Stimulated activated CD8-positive, alpha-beta memory T cell treated with anti-CD3 and anti-CD28 coated beads, Interleukin-7, amount 100 ng/mL, for 24 hours (primary cell): ENCODE measurements at places on chromosomes 1 and 21.

GRCh38 chr1:39969048-39969447 lies 14.1 kb downstream of the MFSD2A start:
- no peak for DNase-seq

DNA sequence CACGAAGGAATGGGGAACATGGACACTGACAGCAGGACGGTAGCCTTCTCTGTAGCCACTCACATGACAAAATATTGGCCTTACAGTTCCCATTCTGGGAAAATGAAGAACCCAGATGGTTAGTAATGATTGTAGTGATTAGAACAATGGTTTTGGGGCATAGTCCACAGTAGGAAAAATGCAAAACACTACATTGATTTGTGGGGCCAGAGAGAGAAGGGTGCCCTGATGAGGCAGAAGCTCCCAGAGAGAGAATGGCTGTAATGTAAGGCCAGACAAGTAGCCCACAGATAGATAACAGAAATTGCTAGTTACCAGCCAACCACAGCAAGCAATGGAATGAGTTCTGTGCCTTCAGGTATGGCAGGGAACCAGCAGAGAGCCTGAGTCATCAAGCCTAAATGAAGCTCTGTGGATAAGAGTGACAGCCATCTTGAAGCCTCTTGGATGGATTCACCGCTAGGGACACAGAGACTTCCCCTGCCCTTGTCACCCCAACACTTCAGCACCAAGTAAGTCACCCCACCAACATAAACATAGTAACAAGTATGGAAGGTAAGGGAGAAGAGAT lies 206.1 kb downstream of the BACH1 start:
- no peak for DNase-seq

DNA sequence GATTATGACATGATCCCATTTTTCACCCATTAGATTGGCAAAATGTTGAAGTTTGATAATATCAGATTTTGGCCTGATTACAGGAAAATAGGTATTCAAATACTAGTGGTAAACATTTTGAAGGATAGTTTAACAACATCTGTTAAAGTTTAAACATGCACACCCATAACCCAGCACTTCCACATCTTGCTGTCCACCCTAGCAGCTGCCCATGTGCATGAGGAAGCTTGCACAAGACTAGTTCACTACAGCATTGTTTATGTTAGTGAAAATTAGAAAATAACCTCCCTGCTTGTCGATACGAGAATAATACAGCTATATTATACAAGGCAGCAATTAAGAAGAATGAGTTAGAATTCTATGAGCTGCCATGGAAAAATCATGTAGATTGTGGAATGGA lies 127.6 kb downstream of the C1orf21 start:
- no peak for DNase-seq

- no peak for DNase-seq
These were observed 44.0 kb downstream of the RUNX1 start for GRCh38 chr21:35005077-35005476.

DNA sequence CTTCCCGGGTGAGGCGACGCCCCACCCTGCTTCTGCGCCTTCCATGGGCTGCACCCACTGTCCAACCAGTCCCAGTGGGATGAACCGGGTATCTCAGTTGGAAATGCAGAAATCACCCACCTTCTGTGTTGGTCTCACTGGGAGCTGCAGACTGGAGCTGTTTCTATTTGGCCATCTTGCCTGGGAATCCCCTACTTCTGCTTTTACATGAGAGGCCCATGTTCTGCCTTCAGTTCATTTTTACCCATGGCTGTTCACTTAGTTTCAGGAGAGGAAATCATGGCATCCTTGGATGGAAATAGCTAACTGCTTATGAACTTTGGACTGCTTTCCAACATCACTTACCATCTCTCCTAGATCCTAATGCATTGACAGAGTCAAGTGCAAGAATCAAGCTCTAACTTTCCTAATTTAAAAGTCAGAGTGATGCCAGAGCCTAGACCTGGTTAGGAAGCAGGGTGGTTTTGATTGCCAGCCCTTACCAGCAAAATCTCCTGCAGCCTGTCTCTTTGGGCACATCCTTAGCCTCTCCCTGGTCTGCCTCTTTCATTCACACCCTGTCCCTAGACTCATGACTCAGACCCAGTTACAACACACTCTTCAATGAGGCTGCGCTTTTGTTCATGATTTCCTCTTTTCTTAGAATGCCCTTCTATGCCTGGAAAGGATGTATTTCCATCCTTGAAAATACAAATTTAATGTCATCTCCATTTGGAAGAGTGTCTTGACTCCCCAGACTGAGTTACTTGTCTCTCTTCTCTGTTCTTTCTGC lies 137.2 kb downstream of the KCTD3 start:
- no peak for DNase-seq

DNA sequence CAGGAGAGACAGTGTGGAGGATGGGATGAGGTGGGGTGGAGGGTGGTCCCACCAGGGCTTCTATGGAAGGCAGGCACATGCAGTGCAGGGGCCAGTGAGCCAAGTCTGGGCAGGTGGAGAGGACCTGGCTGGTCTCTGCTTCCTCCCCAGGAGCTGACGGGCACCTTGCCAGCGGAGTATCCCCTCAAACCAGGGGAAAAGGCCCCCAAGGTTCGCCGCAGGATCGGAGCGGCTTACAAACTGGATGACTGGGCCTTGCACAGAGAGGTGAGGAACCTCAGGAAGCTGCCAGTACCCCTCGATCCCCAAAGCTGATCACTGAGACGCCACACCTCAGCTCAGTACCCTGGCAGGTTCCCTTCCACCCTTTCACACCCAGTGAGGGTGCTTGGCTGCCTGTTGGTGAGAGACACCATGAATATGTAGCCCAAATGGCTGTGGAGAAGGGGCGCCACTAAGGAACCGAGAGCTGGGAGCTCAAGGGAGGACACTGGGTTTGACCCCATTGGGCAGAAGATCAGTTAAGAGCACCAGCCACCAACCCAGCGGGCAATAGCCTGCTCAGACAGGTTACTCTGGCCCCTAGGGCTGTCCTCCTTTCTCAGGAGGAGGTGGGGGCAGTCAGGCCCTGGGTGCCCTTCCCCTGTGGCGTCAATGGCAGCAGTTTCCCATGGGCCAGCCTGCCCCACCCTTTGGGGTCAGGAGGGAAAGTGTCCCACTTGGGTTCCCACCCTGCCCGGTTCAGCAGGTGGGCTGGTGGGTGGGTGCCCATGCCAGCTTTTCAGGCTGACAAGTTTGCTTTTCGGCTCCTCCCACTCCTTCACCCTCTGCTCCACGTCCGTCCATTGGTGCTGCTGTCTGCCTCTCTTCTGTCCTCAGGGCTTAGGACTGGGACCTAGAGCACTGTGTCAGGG lies 5.5 kb downstream of the INAVA start:
- no peak for DNase-seq

GRCh38 chr1:1337793-1338147 lies 6.7 kb downstream of the TAS1R3 start:
- no peak for DNase-seq

DNA sequence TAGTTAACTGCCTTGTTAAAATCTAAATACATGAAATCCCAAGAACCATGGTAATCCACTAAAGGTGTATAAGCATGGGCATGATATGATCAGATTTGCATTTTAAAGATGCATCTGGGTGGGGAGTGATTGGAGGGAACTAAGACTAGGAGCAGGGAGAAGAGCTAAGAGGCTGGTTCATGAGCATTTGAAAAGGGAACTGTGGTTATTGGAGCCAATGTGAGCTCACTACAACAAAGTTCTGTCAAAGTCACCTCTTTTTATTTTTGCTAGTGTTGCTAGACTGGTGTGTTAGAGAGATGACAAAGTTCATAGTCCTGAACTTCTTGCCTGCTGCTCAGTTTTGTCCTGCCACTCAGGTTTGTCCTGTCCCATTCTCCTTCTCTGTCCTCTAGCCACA lies 67.1 kb upstream of the LRRC8D start:
- DNase-seq, result no peak

GRCh38 chr1:172135978-172136610 lies 284.4 kb upstream of the C1orf105 start:
- no peak for DNase-seq

GRCh38 chr1:93969371-93969770 lies 60.1 kb upstream of the GCLM start:
- DNase-seq, result no peak

DNA sequence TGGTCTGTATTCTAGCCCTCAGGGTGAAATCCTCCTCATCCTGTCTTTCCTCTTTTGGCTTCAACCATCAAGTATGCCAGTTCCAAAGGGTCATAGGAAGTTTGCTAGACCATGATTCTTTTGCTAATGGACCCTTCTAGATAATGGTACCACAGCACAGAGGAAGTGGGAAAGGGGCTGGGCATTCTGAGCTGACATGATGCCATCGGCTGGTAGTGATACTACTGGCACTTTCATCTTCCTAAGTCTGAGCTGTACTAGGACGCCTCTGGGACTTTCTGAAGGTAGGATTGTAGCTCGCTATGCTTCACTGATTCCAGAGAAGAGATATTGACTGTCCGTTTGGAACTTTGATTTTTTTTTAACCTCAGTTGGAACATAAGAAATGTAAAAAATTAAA lies 11.4 kb downstream of the FASLG start:
- DNase-seq, result no peak

DNA sequence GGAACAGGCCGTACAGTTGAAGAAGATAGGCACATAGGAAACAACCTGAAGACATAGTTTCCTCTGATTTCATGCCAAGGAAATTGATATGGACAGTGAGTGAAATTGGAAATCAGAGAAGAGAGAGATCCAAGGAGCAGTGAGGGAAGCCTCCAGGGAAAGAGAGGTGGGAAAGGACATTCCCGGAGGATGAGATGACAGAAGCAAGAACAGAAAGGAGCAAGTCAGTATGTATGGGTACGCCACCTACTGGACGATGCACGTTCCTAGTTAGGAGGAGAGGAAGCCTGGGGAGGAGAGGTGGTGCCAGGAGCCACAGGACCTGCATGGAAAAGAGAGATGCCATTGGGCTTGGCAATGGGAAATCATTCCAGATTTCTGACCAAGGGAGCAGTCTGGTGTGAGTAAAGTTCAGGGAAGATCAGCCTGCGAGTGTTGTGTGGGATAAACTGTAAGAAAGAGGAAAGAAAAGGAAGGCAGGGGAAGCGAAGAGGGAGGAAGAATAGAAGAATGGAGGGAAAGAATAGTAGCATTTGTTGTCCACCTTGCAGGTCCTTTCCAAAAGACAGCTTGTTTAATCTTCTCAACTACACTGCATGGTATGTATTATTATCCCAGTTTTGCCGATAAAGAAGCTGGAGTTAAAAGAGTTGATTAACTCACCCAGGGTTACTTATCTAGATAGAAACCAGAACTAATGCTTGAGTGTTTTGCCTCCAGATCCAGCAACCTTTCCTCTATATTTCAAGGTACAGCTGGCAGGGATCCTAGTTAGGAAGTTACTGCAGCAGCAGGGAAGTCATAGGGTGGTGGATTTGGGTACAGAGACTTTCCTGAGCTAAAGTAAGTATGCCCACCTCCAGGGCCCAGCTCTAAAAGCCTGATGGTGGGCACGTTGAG lies 27.4 kb downstream of the C1orf116 start:
- DNase-seq, result peak; percentile 5

DNA sequence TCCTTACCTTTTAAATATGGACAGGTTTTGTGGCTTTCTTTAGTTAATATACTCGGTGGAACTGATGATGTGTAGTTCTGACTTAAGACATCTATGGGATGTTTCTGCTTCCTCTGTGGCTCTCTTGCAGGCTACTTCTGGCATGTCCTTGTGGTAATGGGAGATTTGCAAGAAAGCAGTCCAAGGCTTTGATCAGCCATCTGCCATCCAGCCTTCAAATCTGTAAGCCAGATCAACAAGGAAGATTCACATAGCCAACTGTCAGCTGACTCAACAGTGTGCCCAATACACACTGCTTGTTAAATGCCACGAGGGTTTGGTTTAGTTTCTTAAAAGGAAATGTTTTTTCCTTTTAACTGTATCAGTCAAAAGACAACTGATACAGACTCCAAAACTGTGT lies 722.2 kb upstream of the CHRM3 start:
- DNase-seq, result no peak

DNA sequence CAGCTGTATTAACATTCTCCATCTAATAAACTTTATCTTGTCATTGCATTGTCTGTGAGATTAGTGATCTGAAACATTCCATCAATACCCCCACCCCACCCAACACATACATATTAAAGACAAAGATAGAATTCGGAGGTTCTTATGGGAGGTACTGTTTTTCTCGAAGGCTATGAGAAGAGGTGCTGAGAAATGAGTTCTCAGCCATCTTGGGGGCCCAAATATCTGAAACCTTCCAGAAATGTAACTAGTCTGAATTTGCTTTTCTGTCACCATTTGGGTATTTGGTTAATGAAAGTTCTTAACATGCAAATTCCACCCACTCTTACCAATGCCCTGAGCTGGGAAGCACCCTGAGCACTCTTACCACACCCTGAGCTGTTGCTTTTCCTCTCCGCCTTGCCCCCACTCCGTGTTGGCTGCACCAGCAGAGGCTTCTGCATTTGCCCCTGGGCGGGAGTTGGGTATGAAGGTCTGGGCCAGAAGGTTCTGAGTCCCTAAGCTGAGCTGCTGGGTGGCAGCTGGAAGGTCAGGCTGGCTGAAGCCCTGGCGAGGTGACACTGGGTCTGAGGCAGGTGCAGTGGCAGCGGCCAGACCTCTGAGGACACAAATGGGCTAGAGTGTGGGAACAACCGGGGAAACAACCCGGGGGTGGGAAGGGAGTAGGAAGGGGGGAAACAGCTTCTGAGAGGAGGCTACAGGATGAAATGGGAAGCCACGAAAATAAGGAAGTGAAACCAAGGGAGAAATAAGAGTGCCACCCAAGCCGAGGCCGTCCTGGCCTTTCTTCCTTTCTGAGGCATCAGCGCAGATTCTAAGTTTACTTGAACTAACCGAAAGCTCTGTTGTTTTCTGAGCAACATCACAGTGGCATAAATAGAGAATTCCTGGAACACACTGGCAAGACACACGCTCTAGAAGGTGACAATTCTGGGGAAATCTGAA lies 26.3 kb upstream of the IER5 start:
- DNase-seq, result no peak

DNA sequence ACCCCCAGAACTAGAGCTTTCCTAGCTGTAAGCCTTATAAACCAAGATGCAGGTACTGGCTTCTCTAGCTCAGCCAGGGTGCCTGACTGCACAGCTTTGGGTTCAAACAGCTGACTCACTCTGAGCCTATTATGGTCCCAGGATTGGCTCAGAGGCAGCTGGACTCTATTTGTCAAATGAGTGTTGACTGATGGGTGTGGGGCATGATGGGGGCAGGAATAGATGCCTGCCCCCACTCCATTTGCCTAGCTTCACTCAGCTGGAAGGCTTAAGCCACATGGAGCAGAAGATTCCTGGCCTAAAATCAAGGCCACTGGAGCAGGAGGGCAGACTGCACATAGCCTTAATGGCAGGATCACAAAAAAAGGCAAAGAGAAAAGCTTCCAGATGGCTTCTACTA lies 90.5 kb downstream of the PIK3R3 start:
- no peak for DNase-seq

DNA sequence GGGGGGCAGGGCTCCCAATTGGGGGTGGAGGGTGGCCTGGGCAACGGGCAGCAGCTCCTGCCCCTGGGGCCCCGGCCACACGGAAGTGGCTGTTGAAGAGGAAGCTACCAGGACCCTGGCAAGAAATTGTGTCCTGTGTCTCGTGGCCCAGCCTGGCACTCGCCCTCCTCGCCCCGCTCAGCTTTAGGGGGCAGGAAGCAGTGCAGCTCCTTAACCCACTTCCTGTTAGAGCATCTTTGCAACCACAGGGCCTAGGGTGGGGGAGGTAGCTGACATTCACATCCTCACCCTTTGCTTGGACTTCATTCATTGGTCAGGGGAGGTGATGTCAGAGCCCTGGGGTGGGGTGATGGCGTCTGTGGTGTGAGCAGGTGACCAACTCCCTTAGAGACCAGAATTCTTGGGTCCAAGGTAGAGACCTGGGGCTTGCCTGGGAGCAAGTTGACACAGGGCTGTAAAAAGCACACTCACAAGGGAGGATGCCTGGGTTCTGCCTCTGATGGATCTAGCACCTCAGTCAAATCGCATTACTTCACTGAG lies at the start of gene ARHGAP30:
Gene ARHGAP30, minus strand, starts transcription at position 161 of the 540 bp plus-strand sequence. CDS start 267 bp downstream, outside the sequence.
- peak; percentile 49 for DNase-seq
